ENCODE measurements at places on chromosomes 4 and X. TPM values are rescaled to one million over a fixed set of nuclear protein-coding genes. Genes with fewer than 3 reads are reported as not detected.

The SPINK2 gene
- total RNA-seq = not detected

The TMSB15B gene
- total RNA-seq = 10.5 TPM

The SSX1 gene
- not detected for total RNA-seq

The SPATA18 gene
- 7.6 TPM for total RNA-seq

The HSFX3 gene
- not detected for total RNA-seq

The UGT2B7 gene
- total RNA-seq = 1.2 TPM

The HDAC8 gene
- total RNA-seq = 28.6 TPM

The FAM50A gene
- total RNA-seq = 29.3 TPM

The LINC00632 gene
- 44.7 TPM for total RNA-seq

The CT45A5 gene
- not detected for total RNA-seq

The SLIT2 gene
- total RNA-seq = 11.7 TPM

The HELT gene
- total RNA-seq = not detected

The ARMCX4 gene
- total RNA-seq = 17.3 TPM

The CC2D2A gene
- 17.5 TPM for total RNA-seq

DNA sequence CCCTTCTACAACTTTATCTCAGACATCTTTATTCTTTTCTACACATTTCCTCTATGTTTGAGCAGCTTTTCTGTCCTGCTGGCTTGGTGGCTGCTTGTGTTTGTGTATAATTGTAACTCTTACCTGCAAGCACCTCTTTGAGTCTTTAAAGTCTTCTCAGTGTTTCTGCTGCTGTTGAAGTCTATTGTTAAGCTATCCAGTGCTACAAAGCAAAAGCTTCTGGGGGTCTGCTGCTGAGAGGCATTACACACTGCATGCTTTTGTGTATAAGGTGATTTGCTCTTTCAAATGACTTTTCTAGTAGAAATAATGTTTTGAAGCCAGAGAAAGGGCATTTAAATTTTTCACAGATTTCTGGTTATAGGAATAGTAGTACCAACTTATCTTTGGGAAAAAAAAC, 241.8 kb downstream of the DTHD1 start:
- DNase-seq = no peak

DNA sequence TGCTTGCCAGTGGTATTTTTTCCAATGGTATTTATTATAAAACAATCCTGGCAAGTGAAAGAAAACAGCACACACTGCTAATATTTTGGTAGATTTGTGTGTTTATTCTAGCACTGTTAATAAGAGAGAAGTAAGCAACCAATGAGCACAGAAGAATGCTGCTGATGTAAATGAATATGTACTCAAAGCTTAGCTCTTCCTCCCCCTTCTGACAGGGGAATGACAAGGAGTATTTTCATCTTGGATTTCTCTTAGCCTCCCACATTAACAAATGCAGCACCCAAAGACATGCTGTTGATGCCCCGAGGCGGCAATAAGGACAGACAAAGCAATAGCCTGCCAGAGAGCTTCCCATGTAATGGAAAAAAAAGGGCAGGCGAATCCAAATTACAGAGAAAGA, 18.6 kb downstream of the ARHGAP6 start:
- no peak for DNase-seq

DNA sequence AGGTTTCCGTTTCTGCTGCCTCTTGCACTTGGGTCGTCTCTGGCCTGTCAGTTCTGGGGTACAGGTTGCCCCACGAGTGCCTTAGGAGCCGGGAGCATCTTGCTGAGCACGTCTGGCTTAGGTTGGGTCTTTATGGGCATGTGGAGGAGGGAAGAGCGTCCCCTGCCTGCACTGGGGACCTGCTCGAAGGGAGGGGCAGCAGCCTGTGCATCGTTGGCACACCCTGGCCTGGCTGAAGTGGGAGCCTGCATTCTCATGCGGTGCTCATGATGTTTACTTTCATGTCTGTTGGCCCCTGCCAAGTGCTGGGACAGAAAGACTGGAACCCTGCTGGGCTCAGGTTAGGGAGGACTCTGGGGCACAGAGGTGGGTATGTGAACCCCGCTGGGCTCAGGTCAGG, 23.8 kb upstream of the TADA2B start:
- no peak for DNase-seq

- no peak for DNase-seq
Observed at GRCh38 chrX:132480581-132481203, 8.1 kb downstream of the MBNL3 start.

DNA sequence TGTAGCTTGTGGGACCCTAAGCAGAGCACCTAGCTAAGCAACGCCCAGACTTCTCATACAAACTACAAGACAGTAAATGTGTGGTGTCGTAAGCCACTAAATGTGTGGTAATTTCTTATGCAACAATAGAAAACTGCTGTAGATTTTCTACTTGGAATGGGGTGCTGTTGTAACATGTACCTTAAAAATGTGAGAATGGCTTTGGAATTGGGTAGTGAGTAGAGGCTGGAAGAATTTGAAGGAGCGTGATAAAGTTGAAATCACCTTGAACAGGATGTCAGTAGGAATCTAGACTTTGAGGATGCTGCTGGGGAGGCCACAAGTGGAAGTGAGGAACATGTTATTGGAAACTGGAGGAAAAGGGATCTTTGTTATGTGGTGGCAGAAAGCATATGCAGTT, 43.2 kb upstream of the FUNDC1 start:
- DNase-seq = no peak

- no peak for DNase-seq
Observed at GRCh38 chr4:42452823-42453222, 55.5 kb downstream of the SHISA3 start.

DNA sequence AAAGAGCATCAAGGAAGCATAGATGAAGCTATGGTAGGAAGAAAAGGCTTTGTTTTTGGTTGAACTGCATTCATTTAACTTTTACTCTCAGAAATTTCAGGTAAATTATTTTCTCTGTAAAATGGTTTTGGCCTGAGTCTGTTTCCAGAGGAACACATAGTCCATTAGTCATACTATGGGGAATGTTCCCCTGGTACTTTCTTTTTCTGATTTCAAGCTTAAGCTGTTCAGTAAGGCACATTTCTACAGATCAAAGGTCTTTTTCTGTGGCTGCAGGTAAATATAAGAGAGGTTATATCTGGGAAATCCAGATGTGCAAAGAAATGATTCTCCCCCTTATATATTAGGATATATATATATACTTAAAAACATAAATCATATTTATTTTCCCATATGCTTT, 1744.4 kb upstream of the ADGRL3 start:
- DNase-seq = no peak

GRCh38 chr4:120843849-120844527, 78.5 kb downstream of the PRDM5 start:
- DNase-seq = no peak

DNA sequence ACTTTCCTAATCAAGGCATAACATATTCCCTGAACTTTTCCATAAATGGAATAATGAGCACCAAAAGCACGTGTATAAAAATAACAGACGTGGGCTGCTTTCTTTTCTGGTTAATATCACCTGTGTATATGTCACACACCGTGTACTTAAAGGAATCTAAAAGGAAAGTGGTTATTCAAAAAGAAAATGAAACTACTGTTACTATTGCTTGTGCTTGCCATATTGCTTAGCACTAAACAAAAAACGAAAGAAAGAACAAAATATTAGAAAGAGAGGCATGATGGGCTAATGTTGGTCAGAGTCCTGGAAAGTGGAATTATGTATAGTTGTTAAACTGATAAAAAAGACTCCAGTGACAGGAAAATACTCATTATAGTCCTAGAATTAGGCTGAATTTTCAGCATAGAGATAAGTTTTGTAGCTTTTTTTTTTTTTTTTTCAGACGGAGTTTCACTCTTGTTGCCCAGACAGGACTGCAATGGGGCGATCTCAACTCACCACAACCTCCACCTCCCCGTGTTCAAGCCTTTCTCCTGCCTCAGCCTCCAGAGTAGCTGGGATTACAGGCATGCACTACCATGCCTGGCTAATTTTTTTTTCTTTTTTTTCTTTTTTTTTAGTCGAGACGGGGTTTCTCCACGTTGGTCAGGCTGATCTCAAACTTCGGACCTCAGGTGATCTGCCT, 123.2 kb downstream of the PABPC4L start:
- no peak for DNase-seq

GRCh38 chr4:94634271-94634670, 123.5 kb upstream of the BMPR1B start:
- DNase-seq = no peak

DNA sequence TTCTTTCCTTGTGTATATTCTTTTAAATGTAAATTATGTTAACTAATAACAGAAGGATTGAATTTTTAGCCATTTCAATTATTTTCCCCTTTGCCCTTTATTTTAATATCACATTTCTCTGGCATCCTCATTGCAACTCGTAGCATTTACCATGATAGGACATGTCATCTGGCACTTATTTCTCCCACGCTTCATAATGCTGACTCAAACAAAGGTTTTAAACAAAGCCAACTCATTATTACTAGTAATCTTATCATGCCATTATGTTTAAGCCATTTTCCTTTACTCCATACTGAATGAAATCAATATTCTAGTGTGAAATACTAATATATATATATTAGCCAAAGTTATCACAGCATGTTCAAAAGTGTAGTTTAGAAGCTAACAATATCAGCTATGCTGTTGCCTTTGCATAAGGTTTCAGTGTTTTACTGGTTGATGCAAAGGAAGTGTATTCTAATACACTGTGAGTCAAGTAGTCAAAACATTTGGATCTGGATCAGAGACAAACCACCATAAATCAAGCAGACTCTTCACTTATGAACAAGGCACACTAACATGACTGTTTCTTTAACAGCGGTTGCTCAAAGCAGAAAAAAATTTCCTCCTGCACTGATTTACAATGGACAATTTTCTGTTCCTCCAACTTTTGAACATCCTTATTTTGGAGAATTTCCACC, 281.6 kb downstream of the SLC7A11 start:
- no peak for DNase-seq

- DNase-seq = no peak
Observed at GRCh38 chr4:23083391-23083790, 390.7 kb downstream of the GBA3 start.

- DNase-seq = no peak
Observed at GRCh38 chr4:77355731-77356130, 198.7 kb downstream of the CCNG2 start.

DNA sequence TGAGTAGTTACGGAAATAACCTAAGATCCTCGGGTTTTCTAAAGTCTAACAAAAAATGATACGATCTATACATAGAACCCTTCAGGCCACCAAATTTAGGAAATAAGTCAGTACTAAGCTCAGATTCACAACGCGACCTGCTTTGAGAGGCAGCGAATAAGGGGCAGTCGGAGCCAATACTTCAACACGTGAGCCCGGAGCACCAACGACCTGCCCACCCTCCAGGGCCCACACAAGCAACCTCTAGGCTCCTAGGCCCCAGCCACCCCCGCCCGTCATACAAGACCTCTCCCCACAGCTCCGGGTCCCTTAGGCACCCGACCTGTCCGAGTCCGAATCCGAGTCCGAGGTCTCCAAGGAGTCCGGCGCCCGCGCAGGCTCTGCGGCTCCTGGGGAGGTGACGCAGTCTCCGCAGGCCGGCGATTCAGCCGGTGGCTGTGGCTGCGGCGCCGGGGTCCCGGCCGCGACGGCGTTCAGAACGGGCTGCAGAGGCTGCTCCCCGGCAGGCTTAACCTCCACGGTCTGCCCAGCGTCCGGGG, 580 bp downstream of the NAF1 start:
- DNase-seq = peak; percentile 26

DNA sequence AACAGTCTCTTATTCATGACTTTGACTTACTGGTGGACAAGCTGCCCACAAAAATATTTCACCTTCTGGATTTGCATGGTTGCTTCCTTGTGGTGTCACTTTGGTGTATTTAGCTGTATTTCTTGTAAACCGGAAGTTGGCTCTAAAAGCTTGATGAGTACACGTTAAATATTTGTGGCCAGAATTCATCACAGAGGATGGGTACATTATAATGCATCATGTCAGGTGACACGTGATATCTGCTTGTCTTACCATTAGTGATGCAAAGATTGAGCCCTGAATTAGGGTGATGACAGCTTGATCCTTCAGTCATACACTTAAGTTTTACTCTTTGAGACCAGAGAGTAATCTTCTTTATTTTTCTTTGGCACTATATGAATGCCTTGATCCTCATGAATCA, 188.3 kb upstream of the RPS6KA3 start:
- no peak for DNase-seq

GRCh38 chrX:108224218-108224617, 132.6 kb downstream of the ATG4A start:
- DNase-seq = peak; percentile 38

DNA sequence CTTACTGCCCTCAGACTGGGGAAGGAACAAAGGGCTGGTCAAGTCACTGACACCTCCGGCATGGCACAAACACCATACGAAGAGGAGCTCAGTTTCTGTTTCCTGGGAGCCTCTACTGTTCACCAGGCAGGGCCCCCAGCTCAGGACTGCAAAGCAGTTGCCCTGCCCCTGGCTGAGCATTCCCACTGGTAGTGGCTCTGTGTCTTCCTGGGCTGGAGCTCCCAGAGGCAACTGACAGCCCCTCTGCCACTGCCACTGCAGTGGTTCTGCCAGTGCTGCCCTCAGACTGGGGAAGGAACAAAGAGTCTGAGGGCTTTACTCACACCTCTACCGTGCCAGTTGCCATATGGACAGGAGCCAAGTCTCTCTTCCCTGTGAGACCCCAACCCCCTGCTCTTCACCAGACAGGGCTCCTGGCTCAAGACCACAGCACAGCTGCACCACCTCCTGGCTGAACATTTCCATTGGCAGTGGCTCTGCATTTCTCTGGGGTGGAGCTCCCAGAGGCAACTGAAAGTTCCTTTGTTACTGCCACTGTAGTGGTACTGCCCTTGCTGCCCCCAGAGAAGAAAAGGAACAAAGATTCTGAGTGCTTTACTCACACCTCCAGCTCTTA, 67.9 kb downstream of the SMARCA5 start:
- DNase-seq = no peak
